Progenitor cell of endocrine pancreas (in vitro differentiated cells): ENCODE measurements at places on chromosomes 5 and 9.

DNA sequence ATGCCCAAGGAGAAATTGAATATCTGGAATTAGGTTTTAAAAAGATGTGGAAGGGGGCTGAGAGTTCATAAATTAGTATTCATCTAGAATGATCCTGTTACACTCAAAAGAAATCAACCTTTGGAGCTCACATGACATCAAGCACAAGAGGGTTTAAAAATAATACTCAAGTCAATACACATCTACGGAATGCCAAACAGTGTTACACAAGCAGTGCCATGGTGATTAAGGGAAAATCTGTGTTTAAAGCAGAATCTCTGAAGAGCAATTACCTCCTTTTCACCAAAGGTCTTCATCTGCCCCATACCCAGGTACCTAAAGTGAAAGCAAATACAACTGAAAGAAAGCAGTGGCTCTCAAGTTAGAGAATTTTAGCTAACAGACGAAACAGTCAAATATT is 261.6 kb downstream of the NFIB start:
- DNase-seq, result no peak

- DNase-seq, result no peak
These were observed 55.2 kb upstream of the JAK2 start for GRCh38 chr9:4929917-4930316.

GRCh38 chr5:102971676-102972293 is 148.2 kb downstream of the GIN1 start:
- DNase-seq, result no peak

DNA sequence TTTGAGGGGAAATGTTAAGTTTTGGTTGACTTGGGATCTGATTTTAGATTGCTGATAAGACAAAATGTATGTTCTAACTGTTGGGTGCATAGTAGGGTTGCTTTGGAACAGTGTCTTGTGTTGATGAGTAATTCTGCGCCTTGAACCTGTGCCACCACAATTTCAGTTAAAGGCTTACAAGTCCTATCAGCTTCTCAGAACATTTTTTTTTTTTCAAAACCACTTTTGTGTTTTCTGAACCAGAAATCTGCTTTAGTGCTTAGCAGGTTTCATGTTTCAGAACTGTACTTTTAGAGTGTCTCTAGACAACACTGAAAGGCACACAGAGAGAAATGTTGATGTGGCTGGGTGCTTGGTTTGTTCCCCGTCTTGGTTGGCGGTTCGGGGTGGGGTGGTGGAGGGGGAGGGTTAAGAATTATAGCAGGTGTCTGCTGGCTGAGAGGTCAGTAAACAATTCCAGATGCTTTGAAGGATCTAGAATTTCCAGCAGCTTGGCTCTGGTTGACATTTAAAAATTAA is 84.6 kb downstream of the ANKRD55 start:
- DNase-seq, result no peak

DNA sequence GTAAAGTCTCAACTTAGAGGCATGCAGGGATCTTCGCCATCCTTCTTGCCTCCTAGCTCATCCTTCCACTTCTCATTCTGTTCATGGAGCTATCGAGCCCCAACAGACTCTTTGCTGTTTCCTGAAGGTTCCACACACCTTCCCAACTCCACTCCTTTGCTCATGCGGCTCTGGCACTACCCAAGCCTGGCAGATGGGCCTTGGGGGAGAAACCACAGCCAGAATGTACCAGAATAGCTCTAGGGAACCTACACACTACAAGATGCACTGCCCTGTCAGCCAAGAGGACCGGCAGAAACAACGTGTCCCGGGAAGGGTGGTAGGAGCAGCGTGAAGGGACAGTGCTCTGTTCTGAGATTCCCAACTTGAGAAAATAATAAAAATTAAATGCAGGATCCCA is 178.9 kb downstream of the GABBR2 start:
- DNase-seq, result no peak

- DNase-seq, result no peak
These were observed 30.7 kb downstream of the EXOC3 start for GRCh38 chr5:473551-474192.

GRCh38 chr9:136845465-136846260 is 3.4 kb downstream of the AJM1 start:
- no peak for DNase-seq

GRCh38 chr9:119195521-119195920 is 173.7 kb downstream of the BRINP1 start:
- no peak for DNase-seq

- DNase-seq, result no peak
These were observed 290.1 kb downstream of the ADAMTS6 start for GRCh38 chr5:65191554-65192135.

- no peak for DNase-seq
These were observed 29.3 kb upstream of the RFK start for GRCh38 chr9:76423216-76424177.

GRCh38 chr9:130940027-130940549 is 1.0 kb upstream of the FIBCD1 start:
- DNase-seq, result no peak

- DNase-seq, result no peak
These were observed 26.7 kb upstream of the RICTOR start for GRCh38 chr5:39100851-39101396.

- no peak for DNase-seq
These were observed 156.5 kb upstream of the NFIL3 start for GRCh38 chr9:91580136-91580535.

DNA sequence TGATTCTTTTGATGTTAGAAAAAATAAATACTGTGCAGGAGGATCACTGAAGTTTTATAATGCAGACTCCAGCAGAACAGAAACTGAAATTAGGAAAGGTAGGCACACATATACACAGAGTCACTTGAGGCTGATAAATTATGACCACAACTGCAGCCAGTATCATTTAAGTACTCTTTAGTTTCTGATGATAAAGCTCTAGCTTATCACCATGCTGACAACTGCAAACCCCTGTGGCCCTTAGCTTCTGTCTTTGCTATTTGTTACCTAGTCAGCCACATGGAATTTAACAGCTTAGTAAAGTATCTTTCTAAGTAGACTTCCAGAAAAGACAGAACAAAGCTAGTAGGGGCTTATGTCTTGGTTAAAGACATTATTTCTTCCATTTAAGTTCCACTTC is 734.8 kb upstream of the CDH6 start:
- no peak for DNase-seq

GRCh38 chr9:78575771-78576170 is 278.8 kb downstream of the PSAT1 start:
- DNase-seq, result no peak

DNA sequence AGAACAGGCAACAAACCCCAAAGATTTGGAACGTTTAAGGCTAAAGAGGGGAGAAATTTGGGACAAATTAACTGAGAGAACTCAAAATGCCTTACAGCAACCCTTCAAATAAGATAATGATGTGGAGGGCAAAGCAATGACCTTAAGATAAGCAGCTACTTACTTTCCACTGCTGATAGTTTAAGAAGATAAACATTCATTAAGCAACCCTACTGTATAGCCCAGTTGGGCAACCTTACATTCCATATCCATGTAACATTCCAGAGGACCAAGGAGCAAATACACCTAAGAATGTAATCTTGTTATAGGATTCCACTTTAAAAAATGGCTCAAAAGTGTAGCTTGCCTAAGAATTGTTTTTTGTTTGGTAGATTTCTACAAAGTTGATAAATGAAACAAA is 14.8 kb downstream of the ETF1 start:
- no peak for DNase-seq

- no peak for DNase-seq
These were observed 1.1 kb downstream of the ATPSCKMT start for GRCh38 chr5:10248378-10249260.

- DNase-seq, result no peak
These were observed 28.5 kb downstream of the ZNF366 start for GRCh38 chr5:72478684-72479083.

GRCh38 chr9:133708246-133709014 is 29.7 kb downstream of the SARDH start:
- DNase-seq, result no peak

DNA sequence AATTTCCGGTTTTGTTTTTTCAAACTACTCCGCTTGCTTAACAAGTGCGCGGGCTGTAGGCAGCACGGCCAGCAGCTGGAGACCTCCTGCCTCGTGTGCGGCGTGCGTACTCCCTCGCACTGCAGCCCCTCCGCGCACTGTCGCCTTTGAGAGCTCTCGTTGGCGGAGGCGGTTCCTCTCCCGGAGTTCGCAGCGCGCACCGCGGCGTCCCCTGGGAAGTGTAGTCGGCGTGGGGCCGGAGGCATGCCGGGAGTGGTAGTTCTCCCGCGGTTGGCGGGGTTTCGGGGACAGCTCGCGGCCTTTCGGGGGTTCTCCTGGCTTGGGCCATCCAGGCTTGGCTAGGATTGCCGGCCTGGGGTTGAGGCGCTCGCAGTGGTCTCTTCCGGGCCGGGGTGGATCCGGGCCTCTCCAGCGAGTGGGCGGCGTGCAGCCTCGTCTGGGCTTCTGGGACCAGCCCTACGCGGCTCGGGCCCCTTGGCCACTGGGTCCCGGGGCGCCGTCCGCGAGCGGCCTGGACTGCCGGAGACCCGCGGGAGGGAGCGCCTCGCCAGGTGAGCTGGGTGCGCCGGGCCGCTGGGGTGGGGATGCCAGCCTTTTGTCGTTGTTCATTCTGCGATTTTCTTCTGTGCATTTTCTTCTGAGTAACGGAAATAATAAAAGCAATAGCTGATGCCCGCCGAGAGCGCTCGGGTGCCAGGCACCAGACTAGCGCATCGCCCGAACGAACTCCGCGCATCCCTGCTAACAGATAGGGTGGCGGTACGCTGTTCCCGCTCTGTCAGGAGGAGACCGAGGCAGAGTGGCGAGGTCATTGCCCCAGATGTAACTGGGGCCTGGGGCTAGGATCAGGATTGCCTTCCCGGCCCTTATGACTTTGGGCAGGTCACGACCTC is at the start of gene ZNF354C:
TSS of gene ZNF354C (plus strand) at position 258 of the 893 bp plus-strand sequence. CDS start 1,696 bp downstream, outside the sequence.
- DNase-seq, result peak; percentile 62

GRCh38 chr5:37836592-37837413 is 3.0 kb downstream of the GDNF start:
- no peak for DNase-seq

DNA sequence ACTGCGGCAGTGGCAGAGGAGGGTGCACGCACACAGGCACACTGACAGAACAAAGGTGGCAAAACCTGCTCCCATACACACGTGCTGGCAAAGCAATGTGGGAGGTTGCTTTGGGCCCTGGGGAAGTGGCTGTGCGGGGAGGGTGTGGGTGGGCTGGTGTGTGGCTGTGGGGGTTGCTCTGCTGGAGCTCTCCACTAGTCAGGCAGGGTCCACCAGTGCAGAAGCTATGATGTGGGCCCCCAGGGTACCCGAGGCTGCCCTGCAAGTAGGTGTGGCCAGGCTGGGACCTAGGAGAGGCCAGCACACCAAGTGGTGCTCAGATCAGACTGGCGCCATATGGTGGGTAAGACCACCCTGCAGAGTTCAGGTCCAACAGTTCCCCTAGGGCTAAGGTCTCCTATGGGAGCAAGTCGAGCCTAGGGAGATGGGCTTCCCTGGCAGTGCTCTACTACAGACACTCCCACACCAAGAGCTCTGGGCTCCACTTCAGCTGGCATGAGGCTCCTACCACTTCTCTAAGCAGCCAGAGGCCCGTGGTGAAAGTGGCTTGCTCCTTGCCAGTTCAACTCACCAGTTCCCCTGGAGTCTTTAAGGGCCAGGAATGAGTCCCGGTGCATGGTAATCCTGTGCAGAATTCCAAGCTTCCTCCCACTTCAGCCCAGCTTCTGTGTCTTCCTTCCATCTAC is 46.2 kb upstream of the IFNE start:
- DNase-seq, result no peak

DNA sequence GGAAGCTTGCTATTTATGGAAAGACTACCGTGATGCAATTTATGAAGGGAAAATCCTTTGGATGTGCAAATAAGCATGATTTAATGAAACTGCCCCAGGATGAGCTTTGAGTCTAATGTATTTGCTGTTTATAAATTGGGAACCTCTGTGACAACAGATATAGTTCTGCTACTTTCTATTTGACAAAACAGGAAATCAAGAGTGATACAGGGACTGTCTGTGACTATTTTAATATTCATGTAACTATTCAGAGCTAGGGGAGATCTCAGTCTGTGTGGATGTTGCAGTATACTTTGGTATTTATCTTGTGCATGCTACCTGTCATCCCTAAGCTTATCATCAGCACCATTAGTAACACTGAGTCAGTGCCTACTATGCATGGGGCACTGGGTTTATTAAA is 132.1 kb downstream of the PDZD2 start:
- DNase-seq, result no peak

- DNase-seq, result no peak
These were observed 3.4 kb downstream of the HIGD2A start for GRCh38 chr5:176391999-176392398.

DNA sequence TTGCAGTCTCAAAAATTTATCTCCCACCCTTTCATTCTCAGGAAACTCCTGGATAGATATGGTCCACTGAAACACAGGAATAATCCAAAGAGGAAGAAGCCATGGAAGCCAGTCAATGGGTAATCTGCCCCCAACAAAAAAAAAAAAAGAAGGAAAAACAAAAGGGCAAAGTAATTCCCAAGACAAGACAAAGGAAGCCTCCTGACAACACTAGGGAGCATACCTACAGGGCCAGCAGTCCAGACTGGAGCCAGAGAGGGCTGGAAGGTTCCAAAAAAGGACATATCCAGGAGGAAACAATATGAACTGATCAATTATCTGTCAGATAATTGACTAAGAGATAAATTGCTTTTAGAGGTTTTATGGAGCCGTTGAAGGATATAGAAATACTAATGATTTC is 12.9 kb downstream of the FNIP1 start:
- no peak for DNase-seq

- no peak for DNase-seq
These were observed 285.2 kb downstream of the NPR3 start for GRCh38 chr5:32996336-32996735.

DNA sequence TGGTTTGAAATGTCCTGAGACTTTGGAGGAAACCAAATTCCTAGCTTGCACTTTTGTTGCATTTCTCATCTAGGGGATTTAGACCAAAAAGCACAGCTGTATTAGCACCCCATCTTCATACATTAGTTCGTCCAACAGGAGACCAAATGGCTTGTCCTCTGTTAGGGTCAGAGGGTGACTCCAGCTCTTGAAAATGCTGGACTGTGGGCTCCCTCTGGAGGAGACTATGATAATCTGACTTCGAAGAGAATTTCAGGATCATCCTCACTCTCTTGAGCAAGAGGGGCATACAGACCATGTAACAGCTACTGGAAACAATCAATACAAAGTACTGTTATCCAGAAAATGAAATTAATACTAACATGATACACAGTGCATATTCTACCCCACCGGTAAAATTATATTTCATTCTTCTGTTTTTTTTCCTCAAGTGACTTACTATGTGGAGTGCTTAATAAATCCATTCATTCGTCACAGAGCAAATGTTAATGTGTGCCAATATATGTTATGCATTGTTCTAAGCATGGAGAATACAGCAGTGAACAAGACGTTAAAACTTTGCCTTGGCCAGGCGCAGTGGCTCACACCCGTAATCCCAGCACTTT is 63.7 kb upstream of the PPP2CA start:
- peak; percentile 30 for DNase-seq

DNA sequence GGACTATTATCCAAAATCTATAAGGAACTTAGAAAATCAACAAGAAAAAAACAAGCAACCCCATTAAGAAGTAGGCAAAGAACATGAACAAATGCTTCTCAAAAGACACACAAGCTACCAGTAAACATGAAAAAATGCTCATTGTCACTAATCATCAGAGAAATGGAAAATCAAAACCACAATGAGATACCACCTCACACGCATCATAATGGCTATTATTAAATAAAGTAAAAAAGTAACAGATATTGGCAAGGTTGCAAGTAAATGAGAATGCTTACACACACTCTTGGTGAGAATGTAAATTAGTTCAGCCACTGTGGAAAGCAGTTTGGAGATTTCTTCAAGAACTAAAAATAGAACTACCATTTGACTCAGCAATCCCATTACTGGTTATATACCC is 167.0 kb upstream of the DMRTA1 start:
- DNase-seq, result no peak

GRCh38 chr9:134795446-134795845 is 85.2 kb upstream of the FCN2 start:
- no peak for DNase-seq
